ENCODE measurements at places on chromosomes 6 and 20.
A peak's percentile ranks its signal among the peaks of the same experiment; 100 is the strongest.

GRCh38 chr6:168147205-168147738 lies 68.3 kb upstream of the FRMD1 start:
- no peak overlapping the region for H3K27ac ChIP-seq
- H3K4me3 ChIP-seq: no peak overlapping the region
- no peak for DNase-seq
- peaks cover 2% of the 10 kb centered on the region for H3K36me3 ChIP-seq
- peaks cover 38% of the 10 kb centered on the region for H3K27me3 ChIP-seq

DNA sequence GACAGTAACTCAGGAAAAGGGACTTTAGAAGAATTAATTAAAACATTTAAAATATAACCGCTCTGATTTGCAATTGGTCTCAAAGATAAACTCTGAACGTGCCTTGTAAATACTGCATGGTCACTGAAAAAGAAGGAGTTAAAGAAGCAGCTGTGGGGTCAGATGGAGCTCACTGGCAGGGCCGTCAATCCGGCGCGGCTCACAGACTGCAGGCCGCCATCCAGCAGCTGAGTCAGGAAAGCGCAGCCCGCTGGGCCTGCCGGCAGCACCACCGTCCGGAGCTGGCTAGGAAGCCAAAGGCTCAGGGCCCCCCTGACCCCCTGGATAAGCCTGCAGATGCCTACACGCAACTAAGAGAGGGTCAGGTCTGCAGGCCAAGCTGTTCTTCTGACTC lies 54.2 kb upstream of the FRMD1 start:
- H3K36me3 ChIP-seq: no peaks in the 10 kb centered on the region
- H3K27ac ChIP-seq: no peak overlapping the region

- no peaks in the 10 kb centered on the region for H3K4me1 ChIP-seq
- H3K36me3 ChIP-seq: no peaks in the 10 kb centered on the region
- H3K27ac ChIP-seq: no peak overlapping the region
- H3K27me3 ChIP-seq: peaks cover 20% of the 10 kb centered on the region
- H3K4me3 ChIP-seq: no peak overlapping the region
Observed at GRCh38 chr6:99189823-99190721, 159.4 kb downstream of the FAXC start.

- no peak overlapping the region for H3K4me3 ChIP-seq
- no peak for DNase-seq
- H3K4me1 ChIP-seq: no peaks in the 10 kb centered on the region
- no peak overlapping the region for H3K27ac ChIP-seq
- no peaks in the 10 kb centered on the region for H3K36me3 ChIP-seq
- H3K27me3 ChIP-seq: no peaks in the 10 kb centered on the region
Observed at GRCh38 chr6:23659125-23659524, 466.9 kb upstream of the NRSN1 start.

DNA sequence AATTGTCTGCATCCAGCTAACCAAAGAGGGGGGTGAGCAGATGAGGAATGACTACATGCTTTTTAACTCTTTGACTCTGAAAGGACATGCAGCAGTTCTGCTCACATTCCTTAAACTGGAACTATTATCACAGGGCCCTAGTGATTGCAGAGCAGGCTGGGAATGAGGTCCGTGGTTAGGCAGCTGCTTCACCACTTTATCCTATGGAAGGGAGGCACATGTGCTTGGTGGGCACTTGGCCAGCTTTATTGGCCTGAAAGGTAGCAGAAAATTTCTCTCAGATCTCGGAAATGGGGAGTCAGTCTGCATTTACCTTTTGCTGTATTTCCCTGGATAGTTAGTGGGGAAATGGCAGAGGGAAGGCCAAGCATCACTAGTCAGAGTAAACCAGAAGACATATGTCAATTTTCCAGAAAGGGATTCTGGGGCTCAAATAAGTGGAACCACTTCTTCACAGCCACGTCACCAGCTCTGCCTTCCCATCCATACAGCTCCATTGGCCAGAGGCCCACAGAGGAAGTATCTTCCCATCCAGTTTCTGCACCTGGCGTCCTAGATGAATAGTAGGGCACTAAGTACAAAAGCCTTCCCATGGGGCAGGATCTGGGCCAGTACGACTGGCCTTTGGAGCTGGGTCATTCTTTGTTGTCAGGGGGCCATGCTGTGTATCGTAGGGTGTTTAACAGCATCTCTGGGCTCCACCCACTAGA lies 444.8 kb downstream of the PTPRT start:
- H3K27me3 ChIP-seq: no peaks in the 10 kb centered on the region
- DNase-seq: no peak
- no peaks in the 10 kb centered on the region for H3K4me1 ChIP-seq
- no peak overlapping the region for H3K27ac ChIP-seq
- H3K4me3 ChIP-seq: no peak overlapping the region
- no peaks in the 10 kb centered on the region for H3K36me3 ChIP-seq

DNA sequence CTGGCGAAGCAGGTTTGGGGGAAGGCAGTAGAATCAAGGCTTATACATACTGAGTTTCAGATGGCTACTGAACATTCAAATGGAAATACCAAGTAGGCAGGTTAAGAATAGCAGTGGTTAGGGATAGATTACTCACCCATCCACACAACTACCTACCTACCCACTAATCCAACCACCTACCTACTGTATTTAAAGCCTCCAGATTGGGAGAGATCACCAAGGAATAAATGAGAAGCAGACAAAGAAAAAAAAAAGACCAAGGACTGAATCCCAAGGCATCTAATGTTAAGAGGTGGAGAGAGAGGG lies 68.3 kb upstream of the SMIM29 start:
- peaks cover 16% of the 10 kb centered on the region for H3K4me1 ChIP-seq
- no peak overlapping the region for H3K4me3 ChIP-seq
- H3K36me3 ChIP-seq: no peaks in the 10 kb centered on the region
- H3K27me3 ChIP-seq: no peaks in the 10 kb centered on the region
- H3K27ac ChIP-seq: peak overlapping the region; percentile 1

GRCh38 chr20:54254596-54254995 lies 46.7 kb downstream of the PFDN4 start:
- no peak for DNase-seq
- peaks cover 30% of the 10 kb centered on the region for H3K27me3 ChIP-seq
- no peak overlapping the region for H3K4me3 ChIP-seq
- H3K4me1 ChIP-seq: no peaks in the 10 kb centered on the region
- H3K27ac ChIP-seq: no peak overlapping the region

GRCh38 chr20:10167040-10167439 lies 51.6 kb upstream of the SNAP25 start:
- H3K4me1 ChIP-seq: no peaks in the 10 kb centered on the region
- no peak for DNase-seq
- no peak overlapping the region for H3K27ac ChIP-seq
- H3K4me3 ChIP-seq: no peak overlapping the region
- H3K27me3 ChIP-seq: peaks cover 24% of the 10 kb centered on the region

DNA sequence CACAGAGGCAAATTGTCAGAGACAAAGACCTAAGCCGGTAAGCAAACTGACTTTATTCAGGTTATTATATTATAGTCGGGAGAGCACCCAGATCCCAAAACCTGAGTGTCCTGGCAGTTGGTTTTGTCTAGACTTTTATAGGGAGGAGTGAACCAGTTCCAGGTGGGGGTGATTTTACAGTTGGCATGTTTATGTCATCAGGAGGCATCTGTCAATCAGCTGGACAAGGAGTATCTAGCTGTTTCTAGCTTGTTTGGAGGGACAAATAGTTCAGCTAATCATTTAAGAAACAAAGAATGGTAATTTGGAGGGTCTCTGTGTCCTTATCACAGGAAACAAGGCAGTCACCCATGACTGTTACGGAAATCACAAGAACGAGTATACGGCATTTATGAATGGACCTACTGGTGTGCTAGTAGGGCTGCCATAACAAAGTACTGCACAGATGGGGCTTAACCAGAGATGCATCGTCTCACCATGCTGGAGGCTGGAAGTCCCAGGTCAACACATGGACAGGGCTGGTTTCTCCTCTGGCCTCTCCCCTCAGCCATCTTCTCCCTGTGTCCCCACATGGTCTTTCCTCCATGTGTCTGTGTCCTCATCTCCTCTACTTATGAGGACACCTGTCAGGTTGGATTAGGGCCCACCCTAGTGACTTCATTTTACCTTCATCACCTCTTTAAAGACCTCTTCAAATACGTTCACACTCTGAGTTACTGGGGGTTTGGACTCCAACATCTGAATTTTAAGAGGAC lies 122.7 kb downstream of the LY86 start:
- no peak for DNase-seq
- peaks cover 7% of the 10 kb centered on the region for H3K4me1 ChIP-seq
- no peak overlapping the region for H3K4me3 ChIP-seq
- no peaks in the 10 kb centered on the region for H3K36me3 ChIP-seq

GRCh38 chr6:17484201-17484849 lies 90.9 kb downstream of the CAP2 start:
- no peaks in the 10 kb centered on the region for H3K36me3 ChIP-seq
- H3K4me3 ChIP-seq: no peak overlapping the region
- peaks cover 32% of the 10 kb centered on the region for H3K27me3 ChIP-seq
- no peak for DNase-seq

DNA sequence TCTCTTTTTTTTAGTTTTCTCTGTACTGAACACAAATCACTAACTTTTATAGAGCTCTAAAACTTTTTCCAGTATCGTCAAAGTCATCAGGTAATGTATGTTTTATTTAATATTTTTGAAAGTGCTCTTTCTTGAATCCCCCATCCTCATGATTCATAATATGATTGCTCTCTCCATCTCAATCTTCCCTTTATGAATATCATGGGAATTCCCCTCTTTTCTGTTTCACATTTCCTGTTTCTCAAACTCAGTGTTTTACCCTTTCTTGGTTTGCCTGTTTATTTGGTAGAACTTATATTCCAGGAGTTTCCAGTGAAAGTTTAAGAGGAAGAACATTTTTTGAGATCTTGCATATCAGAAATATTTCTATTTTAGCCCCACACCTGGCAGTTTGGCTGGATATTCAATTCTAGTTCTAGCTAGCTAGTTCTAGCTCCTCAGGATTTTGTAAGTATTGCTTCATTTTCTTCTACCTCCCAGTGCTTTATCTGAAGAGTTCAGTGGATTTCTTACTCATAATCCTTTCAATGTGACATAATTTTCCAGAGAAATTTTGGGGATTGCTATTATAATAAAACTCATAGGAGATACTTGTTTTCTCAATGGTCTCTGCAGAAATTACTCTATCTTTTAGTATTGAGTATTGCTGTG lies 6.1 kb upstream of the C6orf58 start:
- H3K36me3 ChIP-seq: no peaks in the 10 kb centered on the region
- no peak overlapping the region for H3K27ac ChIP-seq
- no peaks in the 10 kb centered on the region for H3K4me1 ChIP-seq
- DNase-seq: no peak

DNA sequence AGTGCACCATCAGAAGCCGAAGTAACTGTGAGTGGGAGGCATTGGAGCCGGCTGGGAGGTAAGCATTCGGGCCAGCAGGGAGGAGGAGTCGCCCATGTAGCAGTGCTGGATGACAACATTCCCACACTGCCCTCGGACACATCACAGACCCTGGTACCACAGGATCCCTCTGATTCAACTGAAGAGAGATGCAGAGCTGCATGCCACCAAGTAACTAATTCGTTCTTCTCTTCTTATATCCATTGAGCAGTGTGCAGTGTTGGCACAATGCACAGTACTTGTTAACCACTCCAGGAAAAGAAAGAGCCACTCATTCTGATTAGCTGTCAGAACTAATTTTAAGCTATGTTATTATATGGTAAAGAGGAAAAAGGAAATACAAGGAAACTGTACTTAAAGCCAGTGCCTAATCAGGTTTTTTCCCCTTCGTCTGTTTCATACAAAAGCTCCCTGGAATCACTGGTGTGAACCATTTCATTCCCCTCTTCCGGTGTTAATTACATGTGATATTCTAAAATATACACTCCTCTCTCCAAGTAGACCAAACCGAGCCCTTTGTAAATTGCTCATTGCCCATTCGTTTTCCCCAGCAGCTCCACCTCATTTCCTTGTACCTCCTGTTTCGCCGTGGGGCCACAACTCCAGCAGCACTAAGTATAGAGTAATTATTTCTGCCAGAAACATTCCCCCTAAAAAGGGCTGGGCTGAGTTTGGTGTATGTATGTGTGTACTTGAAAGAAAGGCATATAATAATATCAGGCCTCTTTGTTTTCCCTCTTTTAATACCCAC lies 32.4 kb upstream of the ADTRP start:
- H3K27ac ChIP-seq: no peak overlapping the region
- H3K36me3 ChIP-seq: no peaks in the 10 kb centered on the region
- no peak overlapping the region for H3K4me3 ChIP-seq
- no peak for DNase-seq
- no peaks in the 10 kb centered on the region for H3K4me1 ChIP-seq

- peaks cover 59% of the 10 kb centered on the region for H3K4me1 ChIP-seq
- peak overlapping the region; percentile 90 for H3K4me3 ChIP-seq
- DNase-seq: no peak
- peaks cover 27% of the 10 kb centered on the region for H3K36me3 ChIP-seq
- H3K27me3 ChIP-seq: no peaks in the 10 kb centered on the region
Observed at GRCh38 chr20:2104236-2104635, 2.6 kb downstream of the STK35 start.

GRCh38 chr20:1566701-1567100 lies 9.2 kb upstream of the SIRPD start:
- no peak overlapping the region for H3K4me3 ChIP-seq
- peaks cover 3% of the 10 kb centered on the region for H3K36me3 ChIP-seq
- no peak for DNase-seq
- no peak overlapping the region for H3K27ac ChIP-seq

- no peak overlapping the region for H3K27ac ChIP-seq
- H3K4me3 ChIP-seq: no peak overlapping the region
- peaks cover 14% of the 10 kb centered on the region for H3K36me3 ChIP-seq
- no peaks in the 10 kb centered on the region for H3K27me3 ChIP-seq
- peaks cover 16% of the 10 kb centered on the region for H3K4me1 ChIP-seq
Observed at GRCh38 chr20:17655865-17656479, 26.1 kb downstream of the RRBP1 start.

GRCh38 chr6:81145506-81145905 lies 607.0 kb downstream of the TENT5A start:
- H3K27ac ChIP-seq: no peak overlapping the region
- no peaks in the 10 kb centered on the region for H3K27me3 ChIP-seq
- no peaks in the 10 kb centered on the region for H3K36me3 ChIP-seq

- peaks cover 4% of the 10 kb centered on the region for H3K36me3 ChIP-seq
- H3K4me3 ChIP-seq: no peak overlapping the region
- no peak overlapping the region for H3K27ac ChIP-seq
- DNase-seq: no peak
Observed at GRCh38 chr6:170108456-170108855, 182.4 kb downstream of the DLL1 start.

- no peaks in the 10 kb centered on the region for H3K27me3 ChIP-seq
- no peak overlapping the region for H3K4me3 ChIP-seq
- no peak overlapping the region for H3K27ac ChIP-seq
- DNase-seq: no peak
- H3K36me3 ChIP-seq: no peaks in the 10 kb centered on the region
Observed at GRCh38 chr6:95501032-95501904, 76.1 kb upstream of the MANEA start.

GRCh38 chr6:41756354-41756753 lies 9.2 kb upstream of the PGC start:
- H3K4me3 ChIP-seq: no peak overlapping the region
- H3K27me3 ChIP-seq: peaks cover 39% of the 10 kb centered on the region

GRCh38 chr20:10488534-10488933 lies 53.4 kb downstream of the SLX4IP start:
- no peaks in the 10 kb centered on the region for H3K36me3 ChIP-seq
- H3K27me3 ChIP-seq: no peaks in the 10 kb centered on the region
- peaks cover 9% of the 10 kb centered on the region for H3K4me1 ChIP-seq
- H3K4me3 ChIP-seq: no peak overlapping the region
- no peak overlapping the region for H3K27ac ChIP-seq

- H3K36me3 ChIP-seq: no peaks in the 10 kb centered on the region
- H3K4me3 ChIP-seq: no peak overlapping the region
- H3K27me3 ChIP-seq: peaks cover 4% of the 10 kb centered on the region
Observed at GRCh38 chr6:40353967-40354452, 233.2 kb downstream of the LRFN2 start.

- DNase-seq: no peak
- peaks cover 63% of the 10 kb centered on the region for H3K27me3 ChIP-seq
- no peaks in the 10 kb centered on the region for H3K4me1 ChIP-seq
- no peak overlapping the region for H3K4me3 ChIP-seq
Observed at GRCh38 chr20:58109126-58109880, 119.2 kb downstream of the ANKRD60 start.
